ENCODE measurements at places on chromosomes 11 and 22.
A peak's percentile ranks its signal among the peaks of the same experiment; 100 is the strongest.

GRCh38 chr11:6431861-6432260 is 8.9 kb downstream of the HPX start:
- no peak for DNase-seq

DNA sequence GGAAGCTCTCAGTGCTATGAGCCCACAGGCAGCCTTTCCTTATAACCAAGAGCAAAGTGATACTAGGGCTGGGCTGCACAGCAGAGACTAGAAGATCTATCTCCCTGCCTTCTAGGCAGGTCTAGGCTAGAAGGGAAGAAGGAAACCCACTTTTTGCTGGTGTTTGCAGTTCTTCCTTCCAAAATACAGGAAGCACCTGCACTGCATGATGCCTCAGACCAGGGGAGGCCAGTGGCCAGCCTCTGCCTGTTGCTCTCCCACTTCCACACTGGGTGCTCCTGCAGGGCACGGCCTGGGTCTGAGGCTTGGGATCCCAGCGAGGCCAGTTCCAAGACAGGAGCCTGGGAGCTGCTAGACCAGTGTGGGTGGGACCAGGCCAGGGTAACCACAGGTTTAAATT is 6.0 kb upstream of the UCP3 start:
- DNase-seq = no peak

DNA sequence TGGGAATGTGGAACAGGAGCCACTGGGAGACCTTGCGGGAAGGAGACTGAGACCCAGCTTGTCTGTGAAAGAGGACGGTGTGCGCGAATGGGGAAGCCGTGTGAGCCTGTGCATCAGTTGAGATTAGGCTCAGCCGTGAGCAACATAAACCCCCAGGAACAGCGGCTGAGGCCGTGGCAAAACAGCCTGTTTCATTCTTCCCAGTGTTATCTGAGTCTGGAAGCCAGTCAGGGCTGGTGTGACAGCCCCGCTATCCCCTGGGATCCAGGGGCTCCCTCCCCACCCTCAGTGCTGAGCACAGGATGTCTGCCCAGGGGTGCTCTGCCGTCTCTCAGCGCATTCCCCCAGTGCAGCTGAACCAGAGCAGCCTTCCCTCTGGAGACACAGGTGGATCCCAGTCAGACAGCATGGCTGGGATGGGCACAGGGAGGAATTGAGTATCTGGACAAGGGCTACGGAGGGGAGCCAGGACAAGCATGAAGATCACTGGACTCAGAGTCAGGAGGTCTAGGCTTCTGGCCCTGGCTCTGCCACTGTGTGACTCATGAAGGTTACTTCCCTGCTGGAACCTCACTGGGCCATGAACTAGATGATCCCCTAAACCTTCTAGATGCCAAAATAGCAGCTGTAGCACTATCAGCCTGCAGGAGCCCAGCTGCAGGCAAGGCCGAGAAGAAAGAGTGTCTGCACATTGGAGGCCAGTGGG is 8.6 kb downstream of the OAF start:
- no peak for DNase-seq

DNA sequence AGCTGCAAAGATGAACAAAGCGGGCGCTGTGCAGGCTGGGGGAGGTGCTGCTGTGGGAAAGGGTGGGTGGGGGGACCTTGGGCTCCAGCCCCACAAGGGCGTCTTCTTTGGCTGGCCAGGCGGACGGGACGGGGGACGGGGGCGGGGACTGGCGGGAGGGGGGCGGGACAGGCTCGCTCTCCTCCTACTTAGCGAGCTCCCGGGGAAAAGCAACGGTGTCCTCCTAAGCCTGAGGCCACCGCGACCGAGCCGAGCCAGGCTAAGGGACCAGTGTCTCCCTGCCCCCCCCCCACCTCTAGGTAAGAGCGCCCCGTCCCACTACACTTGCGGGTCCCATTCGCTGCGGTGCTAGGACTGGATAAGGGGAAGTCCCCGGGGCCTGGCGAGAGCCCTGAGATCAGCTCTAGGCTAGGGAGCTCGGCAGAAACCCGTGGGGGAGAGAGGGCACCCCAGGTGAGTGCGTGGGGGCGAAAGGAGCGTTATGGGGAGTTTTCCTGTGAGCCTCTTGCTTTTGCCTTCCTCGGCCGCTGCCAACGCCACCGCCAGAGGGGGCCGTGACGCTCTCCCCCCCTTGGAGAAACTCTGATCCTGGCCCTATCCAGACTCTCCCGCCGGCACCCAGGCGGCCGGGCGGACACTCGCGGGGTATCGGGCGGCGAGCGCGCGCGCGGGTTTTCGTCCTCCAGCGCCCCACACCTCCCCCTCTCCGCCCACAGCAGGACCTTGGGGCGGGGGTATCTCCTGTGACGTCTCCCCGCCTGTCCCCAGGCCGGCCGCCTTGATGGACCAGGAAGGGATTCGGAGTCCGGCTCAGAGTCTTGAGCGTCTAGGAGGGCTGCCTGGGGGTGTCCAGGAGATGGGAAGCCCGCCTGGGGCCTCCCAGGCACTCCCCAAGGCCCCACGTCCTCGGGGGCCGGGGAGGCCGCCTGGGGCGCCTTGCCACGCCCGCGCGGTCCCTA is at the start of gene PHLDB1:
TSS of gene PHLDB1 (plus strand) at position 215 of the 959 bp plus-strand sequence. CDS start 6,222 bp downstream, outside the sequence.
- peak; percentile 77 for DNase-seq

DNA sequence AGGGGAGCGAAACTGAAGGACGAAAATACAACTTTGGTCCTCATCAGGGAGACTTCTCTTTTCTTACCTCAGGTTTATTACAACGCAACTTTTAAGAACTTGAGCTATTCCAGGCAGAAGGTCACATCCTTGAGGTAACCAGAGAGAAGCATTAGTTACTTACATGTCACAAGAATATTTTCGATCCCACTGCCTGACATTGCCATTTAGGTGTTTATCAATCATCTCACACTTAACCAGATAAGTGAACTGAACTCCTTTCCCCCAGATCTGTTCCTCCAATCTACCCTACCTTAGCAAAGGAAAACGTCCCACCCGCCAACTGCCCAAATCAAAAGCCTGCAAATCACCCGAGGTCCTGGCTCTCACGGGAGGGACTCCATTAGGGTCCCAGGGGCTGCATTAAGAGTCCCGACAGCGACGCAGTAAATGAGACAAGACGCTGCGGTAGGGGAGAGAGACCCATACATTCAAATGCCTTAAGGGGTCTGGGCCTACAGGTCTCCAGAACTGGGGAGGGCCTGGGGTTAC is 734 bp downstream of the ZNF280B start:
- DNase-seq = no peak

- DNase-seq = no peak
Observed at GRCh38 chr11:48109046-48109666, 107.5 kb upstream of the OR4B1 start.

GRCh38 chr11:95575517-95575916 is 214.1 kb downstream of the FAM76B start:
- DNase-seq = no peak

DNA sequence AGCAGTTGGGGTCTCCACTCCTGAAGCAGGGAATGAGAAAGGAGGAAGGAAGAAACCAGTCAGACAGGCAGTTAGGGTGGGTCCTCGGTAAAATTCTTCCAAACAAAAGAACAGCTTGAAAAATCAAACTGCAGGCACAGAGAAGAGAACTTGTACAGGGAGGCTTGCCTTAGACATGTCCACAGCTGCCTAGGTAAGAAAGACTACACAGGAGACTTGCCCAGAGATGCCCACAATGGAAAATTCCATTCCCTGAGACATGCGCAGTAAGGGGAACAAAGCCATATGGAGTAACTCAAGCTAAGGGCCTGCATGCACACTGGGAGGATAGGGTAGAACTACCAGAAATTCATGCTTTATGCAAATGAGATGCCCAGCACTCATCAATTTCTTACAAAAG is 9.8 kb downstream of the KCNJ11 start:
- DNase-seq = no peak

DNA sequence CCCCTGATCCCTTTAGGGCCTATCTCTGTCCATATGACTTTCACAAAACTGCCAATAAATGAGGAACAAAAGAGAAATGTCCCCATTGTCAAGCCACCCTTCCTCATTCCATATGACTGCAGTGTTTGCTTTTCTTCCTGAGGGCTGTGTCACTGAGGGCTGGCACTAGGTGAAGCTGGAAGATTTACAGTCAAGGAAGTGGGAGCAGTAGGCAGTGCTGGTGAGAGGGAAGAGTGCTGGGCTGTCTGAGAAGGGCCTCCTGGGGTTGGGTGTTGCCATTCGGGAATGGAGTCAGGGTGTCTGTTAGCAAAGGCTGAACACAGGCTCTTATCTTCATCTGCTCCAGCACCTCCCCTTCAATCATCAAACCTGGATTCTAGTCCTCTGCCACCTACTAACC is 30.9 kb downstream of the INSC start:
- DNase-seq = no peak

GRCh38 chr11:113251281-113251680 is 63.1 kb upstream of the TTC12 start:
- no peak for DNase-seq

- no peak for DNase-seq
Observed at GRCh38 chr11:95688501-95689222, 100.9 kb downstream of the FAM76B start.

Data from activated CD8-positive, alpha-beta memory T cell treated with anti-CD3 and anti-CD28 coated beads for 24 hours (primary cell).